ENCODE measurements at places on chromosomes 12 and 14. TPM values are rescaled to one million over a fixed set of nuclear protein-coding genes. Genes with fewer than 3 reads are reported as not detected.

Gene NFYB
- 10.1 TPM for total RNA-seq

Gene PRICKLE1
- total RNA-seq = 2.9 TPM

Gene IAPP
- total RNA-seq = not detected

Gene EXOC3L4
- 69.3 TPM for total RNA-seq

Gene TAS2R8
- not detected for total RNA-seq

Gene OR6C2
- total RNA-seq = not detected

Gene PTPN11
- 66.7 TPM for total RNA-seq

Gene RNF31
- total RNA-seq = 23.4 TPM

Gene ABCD2
- 0.05 TPM for total RNA-seq

Gene GPHB5
- not detected for total RNA-seq

Gene PRR4
- 0.68 TPM for total RNA-seq

Gene HOXC13
- total RNA-seq = not detected

Gene SLC25A21
- 0.16 TPM for total RNA-seq

Gene WNT1
- not detected for total RNA-seq

- no peak for DNase-seq
- H3K27ac ChIP-seq = no peak overlapping the region
- H3K27me3 ChIP-seq = no peaks in the 10 kb centered on the region
- H3K4me1 ChIP-seq = no peaks in the 10 kb centered on the region
- H3K4me3 ChIP-seq = no peak overlapping the region
Measured at GRCh38 chr12:121107681-121108080, 25.0 kb upstream of the P2RX7 start.

DNA sequence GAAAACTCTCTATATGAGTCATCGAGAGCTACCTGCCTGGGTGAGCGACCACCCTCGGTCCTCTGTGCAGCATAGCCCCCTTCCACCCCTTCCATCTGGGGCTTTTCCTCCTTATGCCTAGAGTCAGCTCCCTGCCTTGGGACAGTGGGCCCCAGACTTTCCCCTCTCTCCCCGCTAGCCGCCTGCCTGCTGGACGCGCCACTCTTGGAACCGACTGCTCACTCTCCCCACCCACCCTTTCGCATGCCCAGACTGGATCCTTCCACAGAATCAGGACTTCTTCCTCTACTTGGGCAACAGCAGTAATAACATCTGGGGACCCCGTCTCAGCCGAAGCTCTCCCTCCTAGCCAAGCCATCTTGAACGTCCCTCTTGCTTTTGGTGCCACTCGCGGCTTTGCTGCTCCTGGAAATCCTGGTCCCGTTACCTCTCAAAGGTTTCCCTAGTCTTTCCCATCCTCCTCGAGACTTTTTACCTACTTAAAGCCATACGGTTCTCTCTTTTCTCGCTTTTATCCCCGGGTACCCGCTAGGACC, 671 bp downstream of the ESYT1 start:
- H3K27me3 ChIP-seq = no peaks in the 10 kb centered on the region
- H3K4me1 ChIP-seq = peaks cover 34% of the 10 kb centered on the region
- H3K36me3 ChIP-seq = peaks cover 33% of the 10 kb centered on the region

- H3K4me1 ChIP-seq = no peaks in the 10 kb centered on the region
- H3K27ac ChIP-seq = no peak overlapping the region
- H3K36me3 ChIP-seq = no peaks in the 10 kb centered on the region
- H3K27me3 ChIP-seq = no peaks in the 10 kb centered on the region
Measured at GRCh38 chr12:1618489-1618888, 10.5 kb upstream of the WNT5B start.

GRCh38 chr14:79363291-79363690, 848.0 kb downstream of the DIO2 start:
- H3K4me1 ChIP-seq = no peaks in the 10 kb centered on the region
- H3K27me3 ChIP-seq = no peaks in the 10 kb centered on the region
- DNase-seq = no peak
- H3K27ac ChIP-seq = no peak overlapping the region
- H3K36me3 ChIP-seq = no peaks in the 10 kb centered on the region
- H3K4me3 ChIP-seq = no peak overlapping the region

- H3K36me3 ChIP-seq = no peaks in the 10 kb centered on the region
- H3K4me3 ChIP-seq = no peak overlapping the region
- H3K27ac ChIP-seq = no peak overlapping the region
Measured at GRCh38 chr12:108394196-108394595, 55.1 kb upstream of the CMKLR1 start.

GRCh38 chr12:57609101-57609780, 2.0 kb upstream of the ARHGEF25 start:
- DNase-seq = no peak
- peaks cover 8% of the 10 kb centered on the region for H3K27me3 ChIP-seq
- H3K4me1 ChIP-seq = no peaks in the 10 kb centered on the region
- H3K4me3 ChIP-seq = no peak overlapping the region
- H3K36me3 ChIP-seq = no peaks in the 10 kb centered on the region
- H3K27ac ChIP-seq = no peak overlapping the region

DNA sequence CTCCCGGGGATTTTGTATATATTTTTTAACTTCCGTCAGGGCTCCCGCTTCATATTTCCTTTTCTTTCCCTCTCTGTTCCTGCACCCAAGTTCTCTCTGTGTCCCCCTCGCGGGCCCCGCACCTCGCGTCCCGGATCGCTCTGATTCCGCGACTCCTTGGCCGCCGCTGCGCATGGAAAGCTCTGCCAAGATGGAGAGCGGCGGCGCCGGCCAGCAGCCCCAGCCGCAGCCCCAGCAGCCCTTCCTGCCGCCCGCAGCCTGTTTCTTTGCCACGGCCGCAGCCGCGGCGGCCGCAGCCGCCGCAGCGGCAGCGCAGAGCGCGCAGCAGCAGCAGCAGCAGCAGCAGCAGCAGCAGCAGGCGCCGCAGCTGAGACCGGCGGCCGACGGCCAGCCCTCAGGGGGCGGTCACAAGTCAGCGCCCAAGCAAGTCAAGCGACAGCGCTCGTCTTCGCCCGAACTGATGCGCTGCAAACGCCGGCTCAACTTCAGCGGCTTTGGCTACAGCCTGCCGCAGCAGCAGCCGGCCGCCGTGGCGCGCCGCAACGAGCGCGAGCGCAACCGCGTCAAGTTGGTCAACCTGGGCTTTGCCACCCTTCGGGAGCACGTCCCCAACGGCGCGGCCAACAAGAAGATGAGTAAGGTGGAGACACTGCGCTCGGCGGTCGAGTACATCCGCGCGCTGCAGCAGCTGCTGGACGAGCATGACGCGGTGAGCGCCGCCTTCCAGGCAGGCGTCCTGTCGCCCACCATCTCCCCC, 777 bp downstream of the ASCL1 start:
- H3K4me3 ChIP-seq = peak overlapping the region; percentile 55
- H3K36me3 ChIP-seq = no peaks in the 10 kb centered on the region
- H3K27me3 ChIP-seq = no peaks in the 10 kb centered on the region
- DNase-seq = peak; percentile 46

DNA sequence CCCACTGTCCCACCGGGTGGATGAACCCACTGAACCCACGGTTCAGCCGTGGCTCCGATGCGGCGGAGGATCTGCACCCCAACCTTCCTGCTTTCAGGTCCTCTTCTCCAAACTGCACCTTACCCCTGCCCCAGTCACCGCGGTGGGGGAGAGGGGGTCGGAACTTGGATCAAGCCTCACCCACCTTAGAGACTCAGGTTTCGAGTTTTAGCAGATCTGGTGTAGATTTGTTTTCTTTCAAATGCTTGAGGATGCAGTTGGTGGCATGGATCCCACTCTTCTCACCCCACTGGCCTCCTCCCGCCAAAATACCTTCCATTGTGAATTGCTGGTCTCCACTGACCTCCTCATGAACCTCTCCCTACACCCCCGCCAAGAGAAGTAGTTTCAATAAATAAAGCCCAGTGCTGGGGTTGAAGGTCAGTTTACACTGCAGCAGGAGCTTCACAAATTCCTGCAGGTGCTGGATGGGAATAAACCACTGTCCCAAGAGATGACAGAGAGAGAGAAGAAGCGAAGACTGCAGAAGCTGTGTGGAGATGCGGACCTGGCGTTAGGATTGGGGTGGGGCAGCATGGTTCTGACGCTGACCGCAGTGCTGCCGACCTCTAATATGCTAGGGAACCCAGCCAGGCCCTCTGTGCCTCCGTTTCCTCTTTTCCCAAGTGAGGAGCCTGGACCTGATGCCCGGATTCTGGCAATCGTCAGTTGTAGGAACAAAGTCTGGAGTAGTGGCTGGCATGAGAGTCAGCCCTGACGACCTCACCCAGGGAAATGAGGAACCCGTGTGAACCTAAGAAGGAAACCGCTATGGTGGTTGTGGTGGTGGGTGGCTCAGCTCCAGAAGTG, 7.4 kb downstream of the TTC6 start:
- peak overlapping the region; percentile 23 for H3K4me3 ChIP-seq
- H3K27ac ChIP-seq = peak overlapping the region; percentile 70
- peaks cover 29% of the 10 kb centered on the region for H3K4me1 ChIP-seq
- no peak for DNase-seq

DNA sequence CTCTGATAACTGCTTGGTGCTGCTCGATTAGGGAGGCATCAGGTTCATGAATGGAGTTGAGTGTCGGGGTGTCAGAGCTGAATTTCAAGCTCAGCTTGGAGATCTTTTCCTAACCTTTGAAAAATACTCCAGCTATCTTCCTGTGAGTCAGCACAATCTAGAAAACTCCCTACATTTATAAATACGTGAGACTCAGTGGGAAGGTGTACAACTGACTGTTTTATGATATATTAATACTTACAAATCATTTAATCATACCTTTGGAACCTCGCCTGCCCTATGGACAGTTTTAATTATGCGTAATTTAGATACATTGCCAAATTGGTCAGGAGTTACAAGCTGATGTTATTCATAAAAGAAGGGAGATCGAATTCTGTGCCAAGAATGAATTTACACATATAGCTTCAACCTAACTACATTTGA, 961 bp downstream of the CMAS start:
- H3K36me3 ChIP-seq = no peaks in the 10 kb centered on the region
- DNase-seq = no peak
- H3K27me3 ChIP-seq = no peaks in the 10 kb centered on the region
- H3K27ac ChIP-seq = peak overlapping the region; percentile 89

DNA sequence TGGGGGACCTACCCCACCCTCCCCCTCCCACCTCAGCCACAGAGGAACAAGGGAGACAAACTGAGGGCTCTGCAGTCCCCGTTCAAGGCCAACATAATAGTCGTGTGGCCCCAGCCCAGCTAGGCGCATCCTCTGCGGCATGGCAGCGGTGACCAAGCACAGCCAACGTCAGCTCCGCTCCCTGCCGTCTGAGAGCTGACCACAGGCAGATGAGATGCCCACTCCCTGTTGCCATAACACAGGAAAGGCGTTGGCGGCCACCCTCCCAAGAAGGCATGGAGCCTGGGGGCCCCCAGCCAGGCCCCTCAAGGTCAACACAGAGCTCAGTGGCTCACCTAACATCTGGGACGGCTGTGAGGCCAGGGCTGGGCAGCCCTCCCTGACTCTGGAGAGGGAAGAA, 32.6 kb upstream of the UBC start:
- no peaks in the 10 kb centered on the region for H3K27me3 ChIP-seq
- DNase-seq = no peak
- H3K4me1 ChIP-seq = peaks cover 12% of the 10 kb centered on the region
- H3K36me3 ChIP-seq = no peaks in the 10 kb centered on the region
- H3K27ac ChIP-seq = no peak overlapping the region

GRCh38 chr14:86935241-86935885, 1057.6 kb downstream of the GALC start:
- H3K27me3 ChIP-seq = no peaks in the 10 kb centered on the region
- no peaks in the 10 kb centered on the region for H3K36me3 ChIP-seq
- no peak for DNase-seq
- no peak overlapping the region for H3K4me3 ChIP-seq
- no peak overlapping the region for H3K27ac ChIP-seq
- no peaks in the 10 kb centered on the region for H3K4me1 ChIP-seq

- DNase-seq = no peak
- H3K27ac ChIP-seq = no peak overlapping the region
- H3K36me3 ChIP-seq = no peaks in the 10 kb centered on the region
- H3K27me3 ChIP-seq = no peaks in the 10 kb centered on the region
- no peaks in the 10 kb centered on the region for H3K4me1 ChIP-seq
Measured at GRCh38 chr12:63013302-63013701, 78.4 kb upstream of the PPM1H start.

- H3K27ac ChIP-seq = no peak overlapping the region
- no peak for DNase-seq
- no peaks in the 10 kb centered on the region for H3K36me3 ChIP-seq
- no peaks in the 10 kb centered on the region for H3K27me3 ChIP-seq
Measured at GRCh38 chr14:68405961-68406360, 386.9 kb downstream of the ZFP36L1 start.

- H3K4me3 ChIP-seq = no peak overlapping the region
- H3K27ac ChIP-seq = no peak overlapping the region
- no peaks in the 10 kb centered on the region for H3K36me3 ChIP-seq
- H3K27me3 ChIP-seq = no peaks in the 10 kb centered on the region
- H3K4me1 ChIP-seq = no peaks in the 10 kb centered on the region
Measured at GRCh38 chr14:61451491-61451890, 130.1 kb downstream of the PRKCH start.

DNA sequence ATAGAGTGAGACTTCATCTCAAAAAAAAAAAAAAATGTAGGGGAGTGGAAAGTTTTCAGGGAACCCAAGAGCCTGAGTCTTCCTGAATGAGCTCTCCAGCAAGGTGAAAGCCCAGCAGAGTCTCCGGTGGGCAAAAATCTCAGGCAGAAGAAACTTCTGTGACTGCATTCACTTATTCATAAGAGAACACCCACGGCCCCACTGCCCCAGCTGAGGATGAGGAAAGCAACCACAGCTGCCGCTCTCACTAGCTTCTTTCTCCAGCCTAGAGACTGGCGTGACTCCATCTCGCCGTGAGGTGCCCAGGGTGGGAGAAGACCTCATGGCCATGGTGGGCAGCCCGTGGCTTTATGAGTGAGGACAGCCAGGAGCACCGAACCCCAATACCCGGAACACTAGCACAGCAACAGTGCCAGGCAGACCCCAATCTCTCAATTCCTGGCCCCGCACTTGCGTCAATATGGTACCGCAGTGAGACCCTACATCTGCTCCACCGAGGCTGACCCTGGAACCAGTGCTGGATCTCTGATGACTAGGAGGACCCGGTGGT, 29.7 kb upstream of the DYNC1H1 start:
- no peaks in the 10 kb centered on the region for H3K4me1 ChIP-seq
- no peak for DNase-seq
- H3K36me3 ChIP-seq = no peaks in the 10 kb centered on the region
- no peaks in the 10 kb centered on the region for H3K27me3 ChIP-seq
- H3K27ac ChIP-seq = no peak overlapping the region
